ENCODE measurements at places on chromosomes 6 and 20.

- DNase-seq, result no peak
Observed at GRCh38 chr20:609371-609964, 641 bp downstream of the TCF15 start.

DNA sequence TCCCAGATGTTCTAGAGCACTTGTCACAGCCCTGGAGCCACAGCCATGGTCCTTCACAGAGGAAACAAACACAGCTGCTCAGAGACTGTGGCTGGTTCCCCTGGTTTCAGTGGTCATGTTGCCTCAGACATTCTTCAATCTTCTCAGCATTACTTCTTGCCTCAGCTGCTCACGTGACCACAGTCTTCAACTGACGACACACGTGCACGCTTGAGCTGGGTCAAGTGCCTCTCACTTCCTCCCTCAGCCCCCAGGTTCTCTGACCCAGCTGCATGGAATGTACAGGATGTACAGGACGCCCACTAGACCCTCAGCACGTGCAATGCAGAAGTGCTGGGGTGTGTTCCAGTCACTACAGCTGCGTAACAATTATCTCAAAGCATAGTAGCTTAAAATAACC, 159.8 kb upstream of the GGTLC1 start:
- no peak for DNase-seq

DNA sequence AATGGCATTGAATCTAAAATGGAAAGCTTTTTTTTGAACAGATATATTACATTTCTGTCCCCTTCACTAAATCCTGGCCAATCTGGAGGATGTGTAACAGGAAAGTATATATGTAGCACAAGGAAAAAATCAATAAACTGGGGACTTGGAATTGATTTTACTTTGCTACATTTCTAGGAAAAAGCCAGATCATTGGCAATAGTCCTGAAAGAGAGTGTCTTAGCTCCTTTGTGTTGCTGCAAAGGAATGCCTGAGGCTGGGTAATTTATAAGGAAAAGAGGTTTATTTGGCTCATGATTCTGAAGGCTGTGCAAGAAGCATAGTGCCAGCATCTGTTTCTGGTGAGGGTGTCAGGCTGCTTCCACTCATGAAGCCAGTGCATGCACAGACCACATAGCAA, 574.9 kb downstream of the HTR1B start:
- DNase-seq, result no peak

GRCh38 chr6:131683479-131683878, 17.7 kb downstream of the OR2A4 start:
- DNase-seq, result no peak

DNA sequence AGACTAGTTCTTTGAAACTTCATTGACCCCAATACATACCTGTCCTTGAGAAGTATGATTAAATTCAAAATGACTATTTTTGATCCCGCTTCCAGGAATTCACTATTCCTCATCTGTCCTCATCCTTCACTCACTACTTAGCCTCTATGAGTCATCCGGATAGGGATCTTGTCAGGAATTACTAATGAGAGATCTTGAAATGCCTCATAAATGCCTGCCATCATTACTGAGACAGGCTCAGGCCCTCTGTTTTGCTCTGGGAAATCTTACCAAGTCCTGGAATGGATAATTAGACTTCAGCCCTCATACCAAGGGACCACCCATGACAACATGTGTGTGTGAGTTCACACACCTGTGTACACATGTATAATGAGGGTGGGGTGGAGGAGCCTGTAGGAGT, 2.8 kb upstream of the CYP24A1 start:
- no peak for DNase-seq

- DNase-seq, result no peak
Observed at GRCh38 chr20:3854462-3854871, 7.8 kb downstream of the MAVS start.

- no peak for DNase-seq
Observed at GRCh38 chr6:47301441-47301840, 8.3 kb downstream of the TNFRSF21 start.

DNA sequence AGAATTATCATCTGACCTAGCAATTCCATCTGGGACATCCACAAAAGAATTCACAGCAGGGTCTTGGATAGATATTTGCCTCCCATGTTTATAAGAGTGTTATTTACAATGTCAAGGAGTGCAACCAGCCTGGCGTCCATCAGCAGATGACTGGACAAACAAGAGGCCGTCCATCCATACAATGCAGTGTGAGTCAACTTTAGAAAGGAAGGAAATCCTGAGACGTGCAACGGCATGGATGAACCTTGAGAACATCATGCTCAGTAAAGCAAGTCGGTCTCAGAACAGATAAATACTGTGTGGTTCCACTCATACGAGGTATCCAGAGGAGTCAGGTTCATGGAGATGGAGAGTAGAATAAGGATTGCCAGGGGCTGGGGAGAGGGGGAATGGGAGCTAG, 46.4 kb downstream of the FOXF2 start:
- no peak for DNase-seq

- no peak for DNase-seq
Observed at GRCh38 chr6:22368794-22369193, 72.0 kb upstream of the PRL start.

GRCh38 chr20:6993011-6993410, 225.5 kb downstream of the BMP2 start:
- no peak for DNase-seq

DNA sequence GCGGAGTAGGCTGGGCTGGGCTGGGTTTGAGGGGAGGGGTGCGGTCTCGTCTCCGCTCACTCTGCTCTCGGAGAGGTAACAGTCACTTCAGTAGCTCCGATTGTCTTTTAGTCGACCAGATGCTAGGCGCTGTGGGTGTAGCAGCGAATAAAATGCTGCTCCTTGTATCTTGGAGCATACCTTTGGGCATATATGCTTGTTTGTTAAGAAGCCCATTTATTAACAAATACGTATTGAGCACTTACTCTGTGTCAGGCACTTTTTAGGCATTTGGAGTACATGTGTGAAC, 545 bp downstream of the ACTR5 start:
- no peak for DNase-seq

DNA sequence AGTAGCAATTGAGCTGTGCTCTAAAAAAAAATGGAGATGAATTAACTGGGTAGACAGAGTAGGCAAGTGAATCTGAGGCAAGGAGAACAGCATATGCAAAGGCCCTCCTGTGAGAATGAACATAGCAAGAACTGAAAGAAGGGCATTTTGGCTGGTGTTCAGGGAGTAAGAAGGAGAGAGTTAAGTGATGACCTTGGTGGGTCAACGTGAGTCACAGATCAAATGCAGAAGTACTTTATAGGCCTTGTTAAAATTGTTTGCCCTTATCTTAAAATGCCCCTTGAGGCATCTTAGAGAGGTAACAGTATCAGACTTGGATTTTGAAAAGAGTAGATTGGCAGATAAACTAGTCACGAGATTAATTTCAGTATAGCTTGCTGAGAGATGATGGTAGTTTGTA, 24.5 kb downstream of the NDUFAF5 start:
- DNase-seq, result no peak

- DNase-seq, result no peak
Observed at GRCh38 chr20:49476016-49476355, 6.5 kb downstream of the KCNB1 start.

DNA sequence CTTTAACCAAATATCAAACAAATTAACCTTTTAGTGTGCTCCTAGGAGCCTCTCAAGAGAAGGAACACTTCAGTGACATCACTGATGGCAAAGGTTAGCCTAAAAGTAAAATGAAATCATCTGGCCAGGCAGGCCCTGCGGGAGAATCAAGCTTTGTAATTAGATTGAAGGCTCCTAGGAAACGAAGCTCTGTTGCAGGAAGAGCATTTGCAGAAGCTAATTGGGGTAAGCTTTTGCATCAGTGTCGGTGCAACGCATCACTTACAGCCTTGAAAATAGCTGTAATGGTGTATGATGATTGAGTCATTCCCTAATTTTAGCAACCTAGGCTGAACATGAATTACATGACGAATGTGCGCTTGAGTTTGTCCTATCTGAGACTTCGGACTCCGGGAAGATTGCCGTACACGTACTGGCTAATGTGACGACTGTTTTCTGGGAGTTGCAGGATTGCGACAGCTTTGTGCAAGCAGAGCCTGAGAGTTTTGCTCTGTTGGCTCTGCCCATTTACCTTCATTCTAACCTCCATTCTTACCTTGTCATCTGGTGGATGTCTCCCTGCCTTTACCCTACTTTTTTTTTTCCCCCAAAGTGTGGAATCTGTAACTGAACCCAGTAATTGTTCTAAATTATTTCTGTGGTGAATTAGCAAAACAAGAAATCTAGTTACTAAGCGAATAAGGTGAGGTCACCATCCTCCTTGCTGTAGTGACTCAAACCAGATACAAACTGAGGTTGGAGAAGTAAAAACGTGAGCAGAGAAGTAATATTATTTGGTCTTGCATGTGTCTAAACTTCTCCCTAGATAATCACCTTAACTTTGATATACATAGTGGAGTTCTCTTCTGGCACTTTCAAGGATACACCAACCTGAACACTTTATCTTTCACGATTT, 675.9 kb upstream of the CITED2 start:
- DNase-seq, result peak; percentile 58

DNA sequence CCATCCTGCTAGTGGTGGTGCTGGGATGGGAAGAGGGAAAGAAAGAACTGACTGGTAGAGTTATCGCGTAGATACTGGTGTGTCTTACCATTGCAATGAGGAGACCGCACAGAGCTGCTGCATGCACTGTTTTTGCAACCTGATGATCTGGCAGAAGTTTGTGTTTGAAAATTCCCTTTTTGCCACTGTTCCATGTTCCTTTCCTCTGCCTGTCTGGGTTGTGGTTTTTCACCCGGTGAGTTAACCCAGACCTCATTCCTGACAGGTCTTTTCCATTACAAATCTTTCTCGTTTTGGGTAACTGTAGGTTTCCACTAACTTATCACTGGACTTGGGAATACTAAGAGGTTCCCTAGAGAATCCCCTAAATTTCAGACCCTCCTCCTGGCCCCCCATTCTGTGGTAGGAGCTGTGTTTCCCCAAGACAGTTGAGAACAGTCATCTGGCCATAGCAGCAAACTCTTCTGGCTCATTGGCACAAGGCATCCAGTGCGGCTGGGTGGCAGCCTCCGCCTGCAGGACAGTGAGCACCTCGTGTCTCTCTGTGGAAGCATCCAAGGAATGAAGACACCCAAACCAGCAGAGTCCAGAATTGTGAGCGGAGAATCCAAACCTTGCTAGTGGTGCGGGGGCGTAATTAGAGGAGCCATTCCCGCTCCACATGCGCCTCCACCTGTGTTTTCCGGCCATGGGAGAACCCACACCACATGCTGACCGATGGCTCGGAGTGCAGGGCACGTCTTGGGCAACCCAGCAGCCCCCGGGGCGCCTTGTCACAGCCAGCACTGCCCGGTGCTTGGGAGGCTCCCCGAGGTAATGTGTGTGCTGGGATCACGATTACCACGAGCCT, 32.8 kb downstream of the ERMARD start:
- no peak for DNase-seq

GRCh38 chr20:48060841-48061720, 275.8 kb upstream of the SULF2 start:
- DNase-seq, result no peak

GRCh38 chr6:35776364-35777215, at the start of gene CLPSL2:
TSS of gene CLPSL2 (plus strand) at chr6:35776598. CDS start at chr6:35776619, 21 bp downstream.
- DNase-seq, result no peak

- no peak for DNase-seq
Observed at GRCh38 chr6:124917769-124918168, 44.5 kb upstream of the RNF217 start.

DNA sequence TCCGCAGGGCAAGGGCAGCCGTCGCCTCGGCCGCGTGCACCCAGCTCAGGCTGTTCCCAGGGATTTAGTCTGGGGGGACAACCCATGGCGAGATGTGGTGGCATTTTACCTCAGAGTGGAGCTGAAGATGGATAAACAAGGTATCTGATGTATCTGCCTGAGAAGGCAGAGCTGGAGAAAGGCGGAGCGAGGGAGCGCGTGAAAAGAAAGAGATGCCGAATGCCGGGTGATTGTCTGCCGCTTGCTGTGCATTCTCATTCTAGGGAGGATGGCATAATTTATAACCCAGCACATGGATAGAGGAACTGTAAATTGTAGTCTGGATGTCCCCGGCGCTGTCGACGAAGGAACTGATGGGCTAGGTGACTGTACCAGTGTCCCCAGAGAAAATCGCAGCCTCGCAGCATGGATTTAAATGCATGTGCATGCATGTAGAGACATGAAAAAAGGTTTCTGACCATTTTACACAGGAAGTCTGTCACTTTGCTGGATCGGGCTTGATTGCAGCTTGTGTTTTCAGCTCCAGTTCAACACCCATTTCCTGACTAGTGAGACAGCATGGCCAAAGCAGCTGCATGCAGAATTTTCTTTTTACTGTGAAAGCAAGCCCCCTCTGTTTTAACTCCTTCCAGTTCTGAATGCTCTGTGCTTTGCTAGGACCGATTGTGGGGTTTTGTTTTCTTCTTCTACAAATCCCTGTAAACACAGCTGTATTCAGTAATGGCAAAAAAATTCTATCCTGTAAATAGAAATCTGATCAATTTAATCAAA, 149.7 kb downstream of the PRL start:
- DNase-seq, result no peak

DNA sequence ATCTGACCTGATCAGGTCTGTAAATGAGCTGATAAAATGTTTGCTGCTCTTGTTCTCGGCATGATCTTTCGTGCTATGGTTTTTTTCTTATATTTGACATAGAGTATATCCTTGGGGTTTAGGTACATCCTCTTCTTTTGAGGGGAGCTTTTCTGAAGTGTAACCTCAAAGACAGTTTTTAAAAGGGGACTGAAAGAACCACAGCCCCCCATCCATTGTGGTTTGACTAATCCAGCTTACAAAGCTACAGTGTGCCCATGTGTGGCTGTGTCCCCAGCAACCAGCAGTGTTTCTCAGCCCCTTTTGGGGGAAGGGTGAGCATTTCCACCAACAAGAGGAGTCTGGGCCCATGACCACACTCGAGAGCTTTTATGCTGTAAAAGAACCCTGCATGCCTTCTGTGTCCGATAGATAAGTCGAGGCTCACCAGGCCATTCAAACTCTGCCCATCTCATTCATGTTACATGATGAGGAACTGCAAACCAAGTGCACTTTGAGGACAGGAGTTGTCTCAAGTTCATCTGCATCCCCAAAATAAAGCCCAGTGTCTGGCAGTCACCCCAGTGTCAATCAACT, 266.0 kb downstream of the SLC24A3 start:
- no peak for DNase-seq

DNA sequence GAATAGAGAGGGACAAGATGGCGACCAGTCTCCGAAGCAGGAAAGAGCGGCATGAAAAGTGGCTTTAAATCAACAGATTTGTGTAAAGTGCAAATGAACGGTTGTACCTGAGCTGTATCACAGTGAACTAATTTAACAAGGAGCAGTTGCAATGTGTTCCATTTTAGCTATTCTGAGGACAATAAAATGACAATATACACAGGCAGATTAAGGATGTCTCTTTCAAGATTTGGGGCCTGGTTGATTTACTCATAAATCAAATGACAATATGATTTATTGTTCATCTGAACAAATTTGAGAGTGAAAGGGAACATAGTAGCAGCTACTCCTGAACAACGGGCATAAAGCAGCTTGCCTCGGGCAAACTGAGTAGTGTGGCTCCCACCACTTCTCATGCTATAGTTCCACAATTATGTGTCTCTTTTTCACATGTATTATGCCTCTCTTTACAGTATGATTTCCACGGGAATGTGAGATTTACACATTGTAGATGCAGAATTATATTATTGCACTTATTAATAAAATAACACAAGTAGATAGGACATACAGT, 204.1 kb upstream of the AGPAT4 start:
- DNase-seq, result no peak

- DNase-seq, result no peak
Observed at GRCh38 chr20:62116558-62117361, 5.5 kb upstream of the LSM14B start.
